ENCODE measurements at places on chromosomes 11 and 22.

DNA sequence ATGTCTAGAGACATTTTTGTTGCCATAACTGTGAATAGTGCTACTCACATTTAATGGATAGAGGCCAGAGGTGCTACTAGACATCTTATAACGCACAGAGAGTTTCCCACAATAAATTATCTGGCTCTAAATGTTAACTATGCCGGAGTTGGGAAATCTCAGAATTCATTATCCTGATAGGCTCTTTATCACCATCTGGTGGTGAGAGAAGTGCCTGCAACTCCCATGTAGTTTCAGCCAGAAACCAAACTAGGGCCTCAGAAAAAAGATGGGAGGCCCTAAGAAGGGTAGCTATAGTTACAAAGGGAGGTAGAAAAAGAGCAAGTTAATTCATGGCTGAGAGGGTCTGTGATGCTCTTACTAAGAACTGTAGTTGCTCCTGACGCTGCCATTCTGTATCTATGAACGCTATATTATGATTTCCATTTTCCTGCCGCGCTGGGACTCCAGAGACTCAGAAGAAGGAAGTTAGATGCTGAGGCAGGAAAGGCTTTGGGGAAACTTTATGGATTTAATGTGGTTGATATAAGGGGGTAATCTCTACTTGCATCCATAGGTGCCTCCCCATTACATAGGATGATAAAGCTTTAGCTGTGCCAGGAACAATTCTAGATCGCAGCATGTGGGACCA is 22.9 kb upstream of the MRPL17 start:
- peak; percentile 52 for DNase-seq

DNA sequence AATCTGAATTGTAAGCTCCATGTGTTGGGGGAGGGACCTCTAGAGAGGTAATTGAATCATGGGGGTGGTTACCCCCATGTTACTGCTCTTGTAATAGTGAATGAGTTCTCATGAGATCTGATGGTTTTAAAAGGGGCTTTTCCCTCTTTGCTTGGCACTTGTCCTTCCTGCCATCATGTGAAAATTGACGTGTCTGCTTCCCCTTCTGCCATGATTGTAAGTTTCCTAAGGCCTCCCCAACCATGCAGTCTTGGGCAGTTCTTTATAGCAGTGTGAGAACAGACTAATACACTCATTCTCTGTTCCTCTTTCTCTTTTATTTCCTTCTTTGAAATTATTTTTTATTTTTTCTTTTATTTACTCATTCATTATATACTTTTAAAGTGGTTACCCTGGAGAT is 239.4 kb downstream of the CSNK2A3 start:
- DNase-seq = no peak

DNA sequence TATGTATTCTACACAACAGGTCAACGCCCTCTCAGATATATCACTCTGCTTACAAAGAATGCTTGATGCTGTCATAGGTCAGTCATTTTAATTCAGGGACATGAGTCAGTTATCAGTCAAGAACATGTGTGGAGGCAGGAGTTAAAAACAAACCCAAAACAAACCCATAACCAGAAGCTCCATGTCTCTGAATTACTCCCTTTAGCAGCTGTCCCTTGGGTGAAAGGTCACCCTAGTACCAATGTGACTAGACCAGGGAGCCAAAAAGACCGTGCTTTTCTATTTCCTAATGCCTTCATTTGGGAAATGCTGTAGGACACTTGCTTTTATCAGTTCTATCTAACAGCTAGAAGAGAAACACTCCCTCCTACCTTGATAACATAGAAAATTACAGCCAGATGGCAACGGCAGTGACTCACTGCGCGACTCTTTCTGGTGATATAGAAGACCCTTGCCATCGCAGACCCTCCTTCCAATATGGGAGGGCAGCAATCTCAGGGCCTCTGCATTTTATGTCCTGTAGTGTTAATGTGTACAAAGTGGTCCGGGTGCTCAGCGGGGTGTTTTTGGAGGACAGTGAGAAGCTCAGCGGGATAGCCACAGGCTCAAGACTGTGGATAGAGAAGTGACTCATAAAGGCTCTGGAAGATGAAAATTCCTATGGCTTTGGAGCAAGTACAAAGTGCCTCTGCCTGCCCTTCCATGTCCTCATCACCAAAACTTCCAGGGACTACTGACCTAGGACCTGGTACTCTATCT is 24.8 kb downstream of the APOL5 start:
- DNase-seq = peak; percentile 81

- DNase-seq = peak; percentile 83
These were observed 23.9 kb downstream of the NEFH start for GRCh38 chr22:29503811-29504372.

- DNase-seq = no peak
These were observed 90.1 kb upstream of the B3GAT1 start for GRCh38 chr11:134502153-134502550.

- no peak for DNase-seq
These were observed 414.8 kb downstream of the BUD13 start for GRCh38 chr11:116357784-116358544.
